ENCODE measurements at places on chromosomes 12 and 14. TPM values are rescaled to one million over a fixed set of nuclear protein-coding genes. Genes with fewer than 3 reads are reported as not detected.

The HOTAIR gene
- total RNA-seq, result not detected

DNA sequence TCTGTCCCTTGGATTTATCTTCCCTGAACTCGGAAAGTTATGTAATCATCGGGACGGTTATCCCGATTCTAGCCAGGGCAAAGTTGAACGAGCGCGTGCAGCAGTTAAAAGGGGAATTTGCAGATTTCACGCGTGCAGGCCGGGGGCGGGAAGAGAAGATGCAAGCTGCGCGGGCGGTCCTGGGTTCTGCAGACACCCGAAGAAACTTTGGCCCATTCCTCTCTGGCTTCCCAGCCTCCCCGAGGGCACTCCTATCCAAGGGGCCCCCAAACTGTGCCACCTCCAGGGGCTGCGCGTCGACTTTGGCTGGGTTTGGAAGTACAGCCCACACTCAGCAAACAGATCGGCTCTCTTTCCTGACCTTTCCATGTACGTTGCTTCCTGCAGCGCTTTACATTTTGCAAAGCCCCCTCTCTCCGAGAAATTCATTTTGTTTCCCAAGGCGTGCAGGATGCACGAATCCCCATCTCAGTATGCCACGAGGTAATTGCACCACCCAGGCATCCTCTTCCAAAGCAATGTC lies 941 bp upstream of the PPP1CC start:
- peak; percentile 47 for DNase-seq

The SPX gene
- 6.5 TPM for total RNA-seq

The LRRK2 gene
- total RNA-seq, result 11.0 TPM

DNA sequence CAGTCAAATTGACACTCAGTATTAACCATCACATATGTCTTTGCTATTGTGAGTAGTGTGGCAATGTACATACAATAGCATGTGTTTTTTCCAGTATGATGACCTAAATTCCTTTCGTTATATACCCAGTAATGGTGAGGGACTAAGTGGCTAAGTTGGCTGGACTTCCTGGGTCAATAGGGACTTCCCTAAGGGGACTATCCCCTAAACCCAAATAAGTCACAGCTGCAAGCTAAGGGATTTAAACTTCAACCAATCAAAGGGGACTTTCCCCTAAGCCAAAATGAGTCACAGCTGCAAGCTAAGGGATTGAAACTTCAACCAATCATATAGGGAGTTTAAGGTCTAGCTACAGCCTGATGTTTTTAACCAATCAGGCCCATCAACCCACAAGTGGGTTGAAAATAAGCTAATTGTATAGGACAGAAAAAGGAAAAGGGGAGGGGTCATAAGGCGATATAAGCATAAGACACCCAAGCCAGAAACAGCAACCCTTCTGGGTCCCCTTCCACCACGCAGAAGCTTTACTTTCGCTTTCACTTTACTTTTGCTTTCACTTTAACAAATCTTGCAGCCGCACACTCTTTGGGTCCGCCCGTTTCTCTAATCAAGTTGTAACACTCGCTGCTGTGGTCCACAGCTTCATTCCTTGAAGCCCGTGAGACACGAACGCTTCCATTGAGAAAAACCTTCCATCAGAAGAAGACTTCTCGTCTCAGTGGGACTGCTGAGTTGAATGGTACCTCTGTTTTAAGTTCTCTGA lies 404.4 kb downstream of the FLRT2 start:
- no peak for DNase-seq

DNA sequence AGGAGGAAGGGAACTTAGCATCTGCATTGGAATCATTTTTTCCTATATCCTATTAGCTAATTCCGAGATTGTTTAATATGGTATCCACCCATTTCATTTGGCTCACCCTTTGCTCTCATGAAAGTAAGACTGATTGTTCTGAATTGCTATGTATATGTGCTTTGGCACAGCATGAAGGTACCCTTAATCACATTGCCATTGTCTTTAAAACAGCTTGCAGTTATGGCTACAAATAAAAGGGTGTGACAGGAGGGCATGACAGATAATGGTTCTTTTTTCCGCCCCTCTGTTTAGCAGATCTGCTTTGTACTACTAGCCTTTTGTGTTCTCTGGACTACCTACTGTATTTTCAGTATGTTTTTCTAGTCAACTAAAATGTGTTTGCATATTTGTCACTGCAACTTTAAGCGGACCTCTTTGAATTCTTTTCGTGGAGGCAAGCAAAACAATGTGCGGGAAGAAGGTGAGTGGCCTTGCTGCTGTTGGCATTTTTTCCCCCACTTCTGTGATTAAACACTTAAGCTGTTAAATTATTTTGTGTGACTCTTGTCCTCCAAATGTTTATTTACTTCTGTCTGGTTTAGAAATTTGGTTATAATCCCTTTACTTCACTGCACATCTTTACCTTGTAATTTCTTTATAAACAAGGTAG lies 35.8 kb downstream of the FBXO34 start:
- no peak for DNase-seq

- no peak for DNase-seq
Observed at GRCh38 chr12:69130064-69130463, 109.3 kb upstream of the CPSF6 start.

DNA sequence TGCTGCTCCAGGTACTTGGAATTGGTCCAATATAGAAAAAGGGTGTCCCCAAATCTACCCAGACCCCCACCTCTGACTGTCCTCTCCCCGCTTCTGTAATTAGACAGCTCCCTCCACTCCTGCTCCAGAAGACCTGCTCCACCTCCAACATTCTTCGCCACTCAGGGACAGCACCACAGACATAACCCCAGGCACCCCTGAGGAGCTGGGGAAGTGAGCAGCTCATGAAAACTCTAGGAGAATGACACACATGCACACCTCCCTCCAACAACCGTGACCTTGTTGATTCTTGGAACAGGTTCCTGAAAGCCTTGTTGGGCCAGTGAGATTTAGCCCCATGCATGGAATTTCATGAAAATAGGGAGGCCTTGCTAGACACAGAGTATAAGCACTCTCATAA lies 8.2 kb downstream of the KRT4 start:
- no peak for DNase-seq

- DNase-seq, result no peak
Observed at GRCh38 chr12:3418609-3419390, 72.2 kb upstream of the PRMT8 start.

DNA sequence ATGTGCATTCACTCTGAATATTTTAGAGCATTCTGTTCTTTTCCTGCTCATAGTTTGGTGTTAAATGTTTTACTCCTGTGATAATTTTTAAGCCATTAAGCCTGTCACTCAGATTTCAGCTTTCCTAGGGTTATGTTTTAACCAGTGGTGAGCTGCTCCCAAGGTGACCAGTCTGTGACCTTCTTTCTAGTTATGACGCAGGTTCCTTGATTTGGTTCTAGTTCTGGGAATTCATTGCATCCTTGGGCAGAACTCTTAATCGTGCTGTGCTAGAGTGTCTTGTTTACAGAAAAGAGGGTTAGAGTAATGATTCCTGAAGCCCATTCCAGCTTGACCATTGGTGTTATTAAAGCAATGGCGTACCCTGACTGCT lies 2.2 kb downstream of the GABARAPL1 start:
- DNase-seq, result no peak

GRCh38 chr12:88834226-88834625 lies 254.0 kb upstream of the KITLG start:
- DNase-seq, result no peak

The TSPAN19 gene
- total RNA-seq, result not detected

- no peak for DNase-seq
Observed at GRCh38 chr14:60315196-60315990, 66.4 kb downstream of the PPM1A start.

The MGAT4C gene
- 4.2 TPM for total RNA-seq

The PLEK2 gene
- 0.35 TPM for total RNA-seq

DNA sequence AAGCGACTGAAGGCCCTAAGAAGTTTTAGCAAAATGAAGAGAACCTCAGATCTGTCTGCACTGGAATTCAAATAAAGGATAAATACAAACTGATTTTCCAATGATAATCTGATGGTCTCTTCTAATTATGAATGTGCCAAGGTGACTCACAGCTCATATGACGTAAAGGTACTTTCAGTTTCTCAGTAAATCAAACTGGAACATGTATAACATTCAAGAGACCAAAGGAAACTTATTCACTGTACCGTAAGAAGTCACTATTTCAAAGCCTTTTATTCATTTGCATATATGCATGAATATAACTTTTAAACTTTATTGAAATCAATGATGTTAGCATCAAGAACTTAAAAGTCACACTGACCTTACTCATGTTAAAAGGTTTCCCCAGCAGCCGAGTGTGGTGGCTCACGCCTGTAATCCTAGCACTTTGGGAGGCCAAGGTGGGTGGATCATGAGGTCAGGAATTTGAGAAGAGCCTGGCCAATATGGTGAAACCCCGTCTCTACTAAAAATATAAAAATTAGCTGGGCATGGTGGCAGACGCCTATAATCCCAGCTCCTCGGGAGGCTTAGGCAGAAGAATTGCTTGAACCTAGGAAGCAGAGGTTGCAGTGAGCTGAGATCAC lies 52.2 kb downstream of the ATXN2 start:
- DNase-seq, result no peak

- DNase-seq, result no peak
Observed at GRCh38 chr12:6569312-6569711, 1.2 kb upstream of the NOP2 start.

The IFNG-AS1 gene
- total RNA-seq, result 0.15 TPM

DNA sequence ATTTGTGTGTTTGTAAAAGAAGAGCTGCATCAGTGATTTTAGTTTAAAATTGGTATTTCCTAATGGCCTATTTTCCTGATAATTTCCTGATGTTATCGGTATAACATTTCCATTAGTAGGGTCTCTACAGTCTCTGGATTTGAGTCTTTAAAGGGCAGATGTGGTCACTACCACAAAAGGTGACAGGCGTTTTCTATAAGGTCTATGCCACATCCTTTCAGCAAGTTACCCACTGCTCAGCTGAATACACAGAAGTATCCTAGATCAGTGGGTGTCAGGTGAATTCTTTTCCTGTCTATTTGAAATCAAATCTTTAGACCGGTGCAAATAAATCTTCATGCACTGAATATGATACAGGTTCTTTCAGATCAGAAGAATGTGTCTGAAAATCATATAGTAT lies 90.2 kb downstream of the LIN7A start:
- no peak for DNase-seq
